Renal pelvis (tissue), 12 donors: ENCODE measurements at places on chromosomes 2 and 18.
A peak's percentile ranks its signal among the peaks of the same experiment; 100 is the strongest.

GRCh38 chr18:22609642-22610041 is 191.9 kb upstream of the CTAGE1 start:
- peak; percentile 17 for DNase-seq

DNA sequence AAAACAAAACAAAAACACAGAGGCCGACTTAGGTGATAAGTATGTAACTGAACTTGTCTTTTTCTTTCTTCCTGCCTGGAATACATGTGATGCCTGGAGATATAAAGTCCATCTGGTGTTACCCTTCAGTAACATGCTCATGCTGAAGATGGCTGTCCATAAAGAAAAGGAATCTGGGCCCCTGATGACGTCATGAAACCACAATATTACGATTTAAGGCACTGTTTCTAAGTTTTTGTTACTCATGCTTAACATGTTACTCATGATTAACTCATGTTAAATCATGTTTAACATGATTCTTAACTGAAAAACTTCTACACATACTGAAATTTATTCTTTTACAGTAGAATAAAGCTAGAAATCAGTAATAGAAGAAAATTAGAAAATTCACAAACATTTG is 49.0 kb downstream of the STRADB start:
- no peak for DNase-seq

GRCh38 chr2:232058063-232058877 is 96.8 kb downstream of the DIS3L2 start:
- no peak for DNase-seq

GRCh38 chr2:236021499-236022057 is 146.6 kb downstream of the GBX2 start:
- DNase-seq, result no peak

GRCh38 chr2:212223696-212224095 is 314.9 kb downstream of the ERBB4 start:
- no peak for DNase-seq

GRCh38 chr2:218734190-218734975 is 23.7 kb downstream of the TTLL4 start:
- no peak for DNase-seq

DNA sequence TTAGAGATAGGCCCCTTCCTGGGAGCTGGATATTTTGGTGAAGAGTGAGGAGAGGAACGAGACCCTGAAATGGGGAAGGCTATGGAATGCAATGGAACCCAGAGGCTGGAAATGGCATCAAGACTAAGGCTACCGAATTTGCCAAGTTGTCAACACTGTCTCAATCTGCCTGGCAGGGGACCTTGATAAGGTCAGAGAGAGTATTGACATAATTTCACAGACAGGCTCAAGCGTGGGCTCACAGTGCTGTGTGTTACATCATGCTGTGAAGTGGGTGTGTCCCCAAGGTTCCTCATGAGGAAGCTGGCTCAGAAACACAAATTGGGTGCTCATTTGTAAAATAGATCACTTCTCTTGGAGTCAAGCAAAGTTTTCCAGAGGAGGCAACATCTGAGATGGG is 51.8 kb upstream of the CYRIA start:
- no peak for DNase-seq
